RPMI8226 (cell line): ENCODE measurements at places on chromosomes 13 and 19.

DNA sequence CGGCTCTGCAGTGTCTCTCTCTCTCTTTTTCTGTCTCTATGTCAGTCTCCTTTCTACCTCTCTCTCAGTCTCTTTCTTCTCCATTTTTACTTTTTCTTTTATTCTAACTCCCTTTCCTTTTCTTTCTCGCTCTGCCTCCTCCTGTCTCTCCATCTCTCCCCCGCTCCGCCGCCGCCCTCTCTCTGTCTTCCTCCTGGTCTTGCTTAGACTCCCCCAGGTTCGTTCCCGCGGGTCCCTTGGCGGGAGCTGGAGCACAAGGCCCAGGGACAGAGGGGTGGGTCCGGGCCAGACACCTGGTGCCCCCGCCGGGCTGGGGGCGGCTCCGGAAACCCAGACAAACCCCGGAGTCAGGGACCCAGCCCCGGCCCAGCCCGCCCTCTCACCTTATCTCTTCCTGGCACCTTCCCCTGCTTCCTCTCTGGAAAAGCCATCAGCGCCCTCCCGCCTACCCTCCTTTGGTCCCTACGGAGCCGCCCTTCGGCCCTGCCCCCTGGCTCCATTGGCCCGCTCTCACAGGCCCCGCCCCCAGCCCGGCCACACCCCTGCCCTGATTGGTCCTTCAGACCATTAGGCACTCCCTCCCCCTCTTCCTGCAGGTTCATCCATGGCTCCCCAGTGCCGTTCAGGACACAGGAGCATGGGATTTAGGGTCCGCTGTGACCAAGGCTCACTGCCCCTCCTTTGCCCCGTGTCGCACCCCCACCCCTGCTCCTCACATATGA lies 15.4 kb upstream of the NOP53 start:
- peak; percentile 30 for DNase-seq

- no peak for DNase-seq
Measured at GRCh38 chr19:1271528-1272422, 2.6 kb downstream of the CIRBP start.

GRCh38 chr13:94305463-94305862 lies 174.0 kb downstream of the DCT start:
- DNase-seq: no peak

GRCh38 chr13:85501616-85502015 lies 297.6 kb downstream of the SLITRK6 start:
- DNase-seq: no peak

- DNase-seq: no peak
Measured at GRCh38 chr13:70249332-70250064, 141.2 kb upstream of the KLHL1 start.

DNA sequence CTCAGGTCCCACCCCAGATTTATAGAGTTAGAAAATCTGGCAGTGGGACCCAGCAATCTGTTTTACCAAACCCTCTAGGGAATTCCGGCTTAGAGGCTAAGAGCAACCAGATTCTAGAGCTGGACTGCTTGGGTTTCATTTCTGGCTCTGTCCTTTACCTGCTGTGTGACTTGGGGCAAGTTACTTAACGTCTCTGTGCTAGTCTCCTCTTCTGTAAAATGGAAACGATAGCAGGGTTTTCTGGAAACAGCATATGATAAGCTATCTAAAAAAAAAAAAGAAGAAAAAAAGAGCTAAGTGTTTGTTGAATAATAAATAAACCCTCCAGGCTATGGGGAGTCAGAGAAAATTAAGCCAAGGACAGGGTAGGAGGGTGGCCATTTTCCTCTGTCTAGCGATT lies 11.6 kb upstream of the CACNG7 start:
- no peak for DNase-seq

DNA sequence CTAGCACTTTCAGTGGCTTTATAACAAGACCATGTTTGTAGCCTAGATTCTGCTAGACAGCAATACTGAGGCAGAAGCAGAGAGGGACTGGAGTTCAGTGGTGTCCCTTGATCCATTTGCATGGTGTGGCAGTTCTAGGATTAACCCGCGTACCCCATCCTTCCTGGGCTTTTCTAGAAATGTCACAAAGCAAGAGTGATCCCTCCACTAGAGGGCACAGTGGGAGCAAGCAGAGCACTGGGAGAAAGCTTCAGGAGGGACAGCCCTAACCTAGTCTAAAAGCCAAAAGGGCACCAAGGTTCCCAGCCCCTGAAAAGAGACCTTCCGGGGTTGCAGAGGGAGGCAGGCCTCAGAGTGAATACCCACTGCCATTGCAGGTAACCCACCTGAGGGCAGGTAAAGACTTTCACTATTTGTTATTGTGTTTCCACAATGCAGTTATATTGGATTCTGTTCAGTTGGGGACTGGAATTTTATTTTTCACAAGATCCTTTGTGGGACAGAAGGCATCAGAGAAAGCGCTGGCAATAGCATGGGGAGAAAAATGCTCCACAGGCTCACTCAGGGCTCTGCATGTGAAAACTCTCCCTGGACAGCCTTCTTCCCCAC lies 170.6 kb downstream of the FLT1 start:
- peak; percentile 51 for DNase-seq

DNA sequence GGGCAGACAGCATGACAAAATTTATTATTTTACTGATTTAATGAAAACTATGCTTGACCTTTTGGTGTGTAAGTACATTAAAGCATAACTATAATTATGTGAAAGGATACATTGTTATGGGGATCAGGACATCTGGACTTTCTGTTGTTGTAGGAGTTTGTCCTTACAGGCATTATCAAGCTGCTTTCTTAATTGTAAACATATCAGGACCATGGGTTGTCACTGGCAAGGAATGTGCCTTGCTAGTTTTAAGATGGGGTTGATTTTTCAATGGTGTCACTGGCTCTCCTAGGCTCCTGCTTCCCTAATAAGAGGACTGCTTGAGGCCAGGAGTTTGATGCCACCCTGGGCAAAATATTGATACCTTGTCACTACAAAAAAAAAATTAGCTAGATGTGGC lies 32.6 kb downstream of the KBTBD6 start:
- DNase-seq: no peak

GRCh38 chr19:16234552-16235445 lies 37.1 kb downstream of the AP1M1 start:
- DNase-seq: no peak

DNA sequence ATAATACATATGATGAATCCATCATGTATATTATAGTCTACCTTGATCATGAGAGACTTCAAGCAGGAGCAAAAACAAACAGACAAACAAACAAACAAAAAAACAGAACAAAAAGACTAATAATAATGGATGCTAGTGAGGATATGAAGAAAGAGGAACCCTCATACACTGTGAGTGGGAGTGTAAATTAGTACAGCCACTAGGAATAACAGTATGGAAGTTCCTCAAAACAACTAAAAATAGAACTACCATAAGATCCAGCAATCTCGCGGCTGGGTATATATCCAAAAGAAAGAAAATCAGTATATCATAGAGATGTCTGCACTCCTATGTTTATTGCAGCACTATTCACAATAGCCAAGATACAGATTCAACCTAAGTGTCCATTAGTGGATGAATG lies 7.0 kb upstream of the DLEU7 start:
- DNase-seq: no peak

DNA sequence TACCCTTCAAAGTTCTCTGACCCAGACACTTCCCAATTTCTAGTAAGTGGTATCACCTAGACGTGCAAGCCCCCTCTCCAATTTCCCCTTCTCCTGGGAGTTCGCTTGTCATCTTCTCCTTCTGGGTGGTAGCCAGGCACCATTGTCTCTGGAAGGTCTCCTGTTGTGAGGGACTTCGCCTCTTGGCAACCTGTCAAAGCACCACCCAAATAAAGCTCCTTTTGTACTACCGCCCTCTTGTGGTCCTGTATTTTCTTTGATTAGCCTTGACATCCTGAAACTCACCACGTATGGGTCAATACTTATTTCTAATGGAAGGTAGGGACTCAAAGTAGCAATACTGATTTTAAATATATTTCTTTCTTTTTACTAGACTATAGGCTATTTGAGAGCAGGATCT lies 8.2 kb downstream of the GPC5 start:
- DNase-seq: peak; percentile 51

GRCh38 chr19:1837625-1838105 lies 10.6 kb downstream of the REXO1 start:
- DNase-seq: peak; percentile 24

DNA sequence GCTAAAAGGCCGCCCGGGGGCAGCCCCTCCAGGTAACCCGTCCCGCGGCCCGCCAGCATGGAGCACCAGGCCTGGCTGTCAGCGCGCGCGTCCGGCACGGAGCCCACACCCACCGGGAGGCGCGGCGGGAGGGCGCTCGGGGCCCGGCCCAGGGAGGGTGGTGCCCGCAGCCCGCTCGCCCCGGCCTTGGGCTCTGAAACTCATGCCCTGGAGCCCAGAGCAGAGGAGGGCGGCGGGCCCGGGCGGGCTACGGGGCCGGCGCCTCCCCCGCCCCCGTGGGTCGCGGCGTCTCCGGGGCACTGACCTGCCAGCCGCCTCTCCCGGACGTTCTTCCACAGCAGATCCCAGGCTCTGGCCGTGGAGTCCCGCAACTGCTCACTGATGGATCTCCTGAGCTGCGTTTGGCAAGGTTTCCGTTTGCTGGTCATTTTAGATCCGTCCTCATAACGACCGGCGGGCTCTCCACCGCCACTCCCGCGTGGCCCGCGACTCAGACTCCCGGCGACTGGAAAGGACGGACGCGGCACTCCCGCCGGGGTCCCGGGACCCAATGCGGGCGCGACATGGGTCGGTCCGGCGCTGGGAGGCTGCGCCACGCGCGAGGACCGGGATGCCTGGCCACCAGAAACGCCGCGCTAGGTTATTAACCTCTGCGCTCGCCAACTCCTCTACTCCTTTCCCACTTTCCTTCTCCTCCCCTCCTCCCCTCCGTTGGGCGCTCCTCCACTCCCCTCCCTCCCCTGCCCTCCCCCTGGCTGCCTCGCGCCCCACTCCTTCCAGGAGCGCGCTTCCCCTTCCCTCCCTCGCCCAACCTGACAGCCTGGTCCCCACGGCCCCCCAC lies 64.7 kb upstream of the STARD13 start:
- DNase-seq: no peak
